ENCODE measurements at places on chromosomes 13 and 19. TPM values are rescaled to one million over a fixed set of nuclear protein-coding genes. Genes with fewer than 3 reads are reported as not detected.

DNA sequence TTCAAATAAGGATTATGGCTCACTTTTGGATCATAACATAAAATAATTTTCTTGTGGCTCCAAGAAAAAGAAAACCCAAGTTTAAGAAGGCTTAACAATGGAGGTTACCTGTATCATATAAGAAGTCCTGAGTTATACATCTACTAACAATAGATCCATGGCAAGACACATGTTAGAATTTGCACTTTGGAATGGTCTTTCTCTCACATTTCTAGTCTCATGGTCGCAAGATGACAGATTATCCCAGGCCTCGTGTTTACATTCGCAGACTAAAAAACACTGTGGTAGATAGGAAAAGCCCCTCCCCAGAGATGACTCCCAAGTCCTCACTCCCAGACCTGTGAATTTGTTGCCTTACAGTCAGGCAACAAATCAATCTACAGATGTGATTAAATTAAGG, 746.2 kb upstream of the GPC6 start:
- DNase-seq: no peak

GRCh38 chr13:112657850-112658445, 31.9 kb upstream of the ATP11A start:
- DNase-seq: peak; percentile 71

DNA sequence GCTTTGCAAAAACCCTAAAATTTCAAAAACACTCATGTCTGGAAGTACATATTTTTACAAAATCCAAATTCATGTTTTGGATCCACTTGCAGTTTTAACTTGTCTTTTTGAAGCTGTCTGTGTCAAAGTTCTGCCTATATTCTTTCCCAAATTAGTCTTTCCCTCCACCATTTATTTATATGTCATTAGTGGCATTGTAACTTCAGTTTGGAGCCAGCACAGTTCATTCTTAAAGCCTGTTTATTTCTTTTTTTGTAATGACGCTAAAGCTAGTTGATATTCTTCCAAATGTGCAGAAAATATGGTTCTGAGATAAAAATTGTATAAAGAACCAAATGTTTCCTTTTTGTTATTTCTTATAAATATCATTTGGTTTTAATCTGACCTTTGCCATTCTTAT, 2039.3 kb downstream of the OLFM4 start:
- no peak for DNase-seq

C1QTNF9B gene
- 1.4 TPM for polyA plus RNA-seq

- DNase-seq: peak; percentile 53
Measured at GRCh38 chr13:29849071-29849631, 1.3 kb downstream of the UBL3 start.

- no peak for DNase-seq
Measured at GRCh38 chr13:42078128-42078808, 29.8 kb downstream of the DGKH start.

HIPK4 gene
- polyA plus RNA-seq: 0.20 TPM

- no peak for DNase-seq
Measured at GRCh38 chr13:75071395-75071794, 410.6 kb downstream of the TBC1D4 start.
